B cell (primary cell): ENCODE measurements at places on chromosomes 5 and 9.
A peak's percentile ranks its signal among the peaks of the same experiment; 100 is the strongest.

DNA sequence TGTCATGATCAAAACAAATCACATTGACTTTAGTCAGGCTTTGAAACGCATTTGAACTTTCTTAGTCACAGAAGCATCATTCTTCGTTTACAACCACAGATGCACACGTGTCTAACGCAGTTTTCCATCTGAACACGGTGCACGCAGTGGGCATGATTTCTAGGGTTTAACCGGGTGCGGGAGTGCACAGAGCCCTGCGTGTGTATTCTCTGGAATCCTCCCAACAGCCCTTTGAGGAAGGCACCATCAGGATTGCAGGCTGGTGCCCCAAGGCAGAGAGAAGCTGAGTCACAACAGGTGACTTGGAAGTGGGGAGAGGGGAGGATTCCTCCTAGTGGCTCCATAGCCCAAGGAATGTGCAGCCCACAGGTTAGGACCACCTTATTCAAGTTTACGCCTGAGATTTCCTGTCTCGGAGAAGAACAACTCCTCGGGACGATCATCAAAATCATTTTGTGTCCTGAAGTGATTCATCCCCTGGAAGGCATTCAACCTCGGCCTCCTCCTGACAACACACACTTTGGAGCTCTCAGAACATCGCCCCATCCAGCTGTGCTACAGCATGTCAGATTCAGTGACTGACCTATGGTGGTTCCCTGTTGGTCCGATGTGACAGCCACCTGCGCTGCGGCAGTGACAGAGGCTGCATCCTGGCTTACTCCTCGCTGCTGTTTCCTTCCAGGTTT, 13.1 kb downstream of the ROPN1L start:
- no peak overlapping the region for H3K4me3 ChIP-seq
- no peaks in the 10 kb centered on the region for H3K36me3 ChIP-seq
- H3K4me1 ChIP-seq: no peaks in the 10 kb centered on the region
- H3K27ac ChIP-seq: no peak overlapping the region
- no peak for DNase-seq

DNA sequence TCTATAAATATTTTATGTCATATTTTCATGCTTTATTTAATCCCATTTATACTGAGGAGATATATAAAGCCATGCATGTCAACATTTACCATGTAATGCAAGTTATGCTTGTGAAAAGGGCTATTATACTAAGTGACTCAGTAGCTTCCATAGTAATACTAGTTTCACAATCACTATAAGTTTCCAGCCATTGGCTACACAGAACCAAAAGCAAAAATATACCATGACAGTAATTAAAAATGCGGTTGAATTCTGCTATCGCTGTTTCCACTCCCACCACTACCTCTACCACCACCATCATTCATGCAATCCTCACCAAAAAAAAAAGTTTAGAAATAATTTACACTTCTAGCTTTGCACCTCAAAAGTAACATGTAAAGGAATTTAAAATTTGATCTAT, 60.2 kb downstream of the MLLT3 start:
- H3K4me3 ChIP-seq: no peak overlapping the region
- no peak for DNase-seq
- no peaks in the 10 kb centered on the region for H3K4me1 ChIP-seq
- no peaks in the 10 kb centered on the region for H3K36me3 ChIP-seq

- H3K27ac ChIP-seq: no peak overlapping the region
- DNase-seq: no peak
- no peaks in the 10 kb centered on the region for H3K27me3 ChIP-seq
- no peaks in the 10 kb centered on the region for H3K36me3 ChIP-seq
Measured at GRCh38 chr9:14423815-14424261, 109.9 kb upstream of the NFIB start.

GRCh38 chr5:171588790-171589189, 169.3 kb downstream of the FGF18 start:
- DNase-seq: no peak
- no peaks in the 10 kb centered on the region for H3K4me1 ChIP-seq
- no peaks in the 10 kb centered on the region for H3K27me3 ChIP-seq
- no peaks in the 10 kb centered on the region for H3K36me3 ChIP-seq

DNA sequence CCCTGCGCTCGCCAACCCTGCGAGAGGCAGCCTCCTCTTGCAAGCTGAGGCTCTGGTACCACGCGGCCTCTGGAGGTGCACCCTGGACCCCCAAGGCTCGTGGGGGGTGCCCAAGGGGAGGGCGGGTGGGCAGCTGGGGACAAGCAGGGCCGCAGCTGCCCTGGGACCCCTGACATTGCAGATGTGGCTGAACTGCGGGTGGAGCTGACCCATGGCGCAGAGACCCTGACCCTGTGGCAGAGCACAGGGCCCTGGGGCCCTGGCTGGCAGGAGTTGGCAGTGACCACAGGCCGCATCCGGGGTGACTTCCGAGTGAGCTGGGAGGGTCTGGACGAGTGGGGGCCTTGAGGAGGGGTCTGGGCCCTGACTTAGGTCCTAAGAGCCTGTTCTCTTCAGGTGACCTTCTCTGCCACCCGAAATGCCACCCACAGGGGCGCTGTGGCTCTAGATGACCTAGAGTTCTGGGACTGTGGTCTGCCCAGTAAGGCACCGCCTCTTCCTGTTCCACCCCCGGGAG, 1.5 kb downstream of the MAMDC4 start:
- peak; percentile 28 for DNase-seq
- H3K27me3 ChIP-seq: no peaks in the 10 kb centered on the region
- H3K4me3 ChIP-seq: no peak overlapping the region
- H3K4me1 ChIP-seq: peaks cover 6% of the 10 kb centered on the region

DNA sequence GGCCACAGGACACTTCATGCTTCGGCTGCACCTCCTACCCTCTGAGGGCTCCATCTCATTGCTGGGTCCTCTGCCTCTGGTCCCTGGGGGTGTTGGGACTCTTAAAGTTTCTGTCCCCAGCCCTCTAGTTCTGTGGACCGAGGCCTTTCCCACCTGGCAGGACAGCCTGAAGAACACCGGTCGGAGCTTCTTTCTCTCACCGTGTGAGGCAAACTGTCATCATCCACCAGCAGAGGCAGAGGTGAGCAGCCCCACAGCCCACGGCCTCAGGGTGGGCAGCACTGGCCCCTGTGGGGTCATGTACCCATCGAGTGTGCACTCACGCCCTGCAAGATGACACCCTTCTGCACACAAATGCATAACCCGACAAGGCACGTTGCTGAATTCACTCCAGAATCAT, 49.9 kb downstream of the IRX2 start:
- H3K27me3 ChIP-seq: no peaks in the 10 kb centered on the region
- H3K4me3 ChIP-seq: no peak overlapping the region
- H3K27ac ChIP-seq: no peak overlapping the region
- no peak for DNase-seq
- no peaks in the 10 kb centered on the region for H3K36me3 ChIP-seq

DNA sequence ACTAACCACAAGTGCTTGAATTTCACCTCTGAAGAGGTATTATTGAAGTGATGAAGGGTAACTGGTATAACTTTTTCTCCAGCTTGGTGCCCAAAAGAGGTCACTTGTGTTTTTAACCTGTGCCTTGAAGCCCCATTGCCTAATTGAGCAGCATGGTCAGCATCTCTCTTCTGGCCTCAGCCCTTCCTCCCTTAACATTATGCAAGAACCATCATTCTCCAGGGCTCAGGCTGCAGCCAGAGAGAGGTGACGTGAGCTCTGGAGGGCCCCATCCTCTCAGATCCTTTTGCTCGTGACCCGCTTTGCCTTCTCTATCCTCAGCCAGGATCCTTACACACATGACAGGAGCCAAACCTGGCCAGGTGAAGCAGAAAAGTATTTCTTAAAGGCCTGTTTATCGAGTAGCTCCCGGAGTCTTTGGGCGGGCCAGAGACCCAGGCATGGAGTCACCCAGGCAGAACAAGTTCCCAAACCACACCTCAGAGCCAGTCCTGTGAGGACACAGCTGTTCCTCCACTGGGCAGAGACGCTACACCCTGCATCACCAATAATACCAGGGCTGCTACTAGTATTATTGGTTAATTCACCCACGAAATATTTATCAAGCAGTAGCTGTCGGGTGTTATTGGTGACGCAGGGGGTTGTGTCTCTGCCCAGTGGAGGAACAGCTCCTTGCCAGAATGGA, 29.6 kb upstream of the BOD1 start:
- no peak overlapping the region for H3K27ac ChIP-seq
- H3K36me3 ChIP-seq: no peaks in the 10 kb centered on the region
- no peaks in the 10 kb centered on the region for H3K27me3 ChIP-seq
- H3K4me3 ChIP-seq: no peak overlapping the region

DNA sequence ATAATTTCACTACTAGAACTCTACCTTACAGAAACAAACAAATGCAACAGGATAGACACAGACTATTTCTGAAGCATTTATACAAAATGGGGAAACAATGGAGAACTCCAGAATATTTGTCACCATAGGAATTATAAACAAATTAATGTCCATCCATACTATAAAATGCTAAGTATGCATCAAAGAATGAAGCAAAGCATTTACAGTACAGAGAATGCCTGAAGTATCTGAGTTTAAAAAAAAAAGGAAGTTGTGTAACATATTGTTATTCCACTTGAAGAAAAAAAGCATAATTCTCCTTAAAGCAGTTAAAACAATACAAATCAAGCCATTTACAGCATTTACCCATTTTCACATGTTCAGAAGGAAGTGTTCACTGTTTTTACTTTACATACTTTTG, 53.0 kb downstream of the DROSHA start:
- H3K27me3 ChIP-seq: no peaks in the 10 kb centered on the region
- H3K4me3 ChIP-seq: no peak overlapping the region
- peaks cover 11% of the 10 kb centered on the region for H3K36me3 ChIP-seq
- DNase-seq: no peak

DNA sequence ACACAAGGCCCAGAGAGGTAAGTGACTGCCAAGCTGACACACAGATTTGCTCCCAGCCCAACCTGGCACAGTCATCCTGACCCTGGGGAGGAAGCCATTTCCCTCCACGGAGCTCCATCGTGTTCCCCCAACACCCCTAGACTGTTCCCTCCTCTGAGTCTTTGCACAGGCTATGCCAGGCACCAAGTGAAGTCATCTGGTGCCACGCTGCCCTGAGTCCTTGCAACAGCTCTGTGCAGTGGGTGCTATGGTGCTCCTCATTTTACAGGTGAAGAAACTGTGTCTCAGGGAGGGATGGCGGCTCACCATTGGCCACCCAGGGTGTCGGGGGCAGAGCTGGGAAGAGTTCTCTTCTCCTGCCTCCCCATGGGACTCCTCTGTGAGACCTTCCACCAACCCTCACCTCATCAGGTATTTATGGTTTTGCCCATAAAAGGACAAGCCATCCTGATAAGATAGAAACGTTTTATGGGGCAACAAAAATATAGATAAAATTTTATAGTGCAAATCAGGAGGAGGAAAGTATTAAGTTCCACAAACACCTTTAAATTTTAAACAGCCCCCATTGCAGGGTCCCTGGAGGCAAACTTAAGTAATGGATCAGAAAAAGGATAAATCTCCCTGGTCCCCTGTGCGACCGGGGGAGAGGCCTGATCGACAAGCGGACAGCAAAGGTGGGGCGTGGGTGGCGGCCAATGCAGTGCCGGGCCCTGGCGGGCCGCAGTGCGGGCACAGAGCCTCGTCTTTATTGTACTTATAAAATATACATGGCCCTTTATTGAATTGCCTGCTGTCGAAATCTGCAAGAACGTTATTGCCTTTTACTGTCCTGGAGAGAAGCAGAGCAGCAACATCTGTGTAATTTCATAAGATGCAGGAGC, 50.2 kb upstream of the ZBTB43 start:
- H3K4me3 ChIP-seq: no peak overlapping the region
- no peaks in the 10 kb centered on the region for H3K27me3 ChIP-seq
- H3K36me3 ChIP-seq: no peaks in the 10 kb centered on the region
- no peak overlapping the region for H3K27ac ChIP-seq
- no peak for DNase-seq

GRCh38 chr9:105187781-105188180, 56.7 kb upstream of the SLC44A1 start:
- H3K27ac ChIP-seq: no peak overlapping the region
- no peak for DNase-seq
- H3K36me3 ChIP-seq: no peaks in the 10 kb centered on the region
- H3K4me1 ChIP-seq: no peaks in the 10 kb centered on the region

- H3K27me3 ChIP-seq: no peaks in the 10 kb centered on the region
- no peak for DNase-seq
- H3K4me3 ChIP-seq: no peak overlapping the region
- no peak overlapping the region for H3K27ac ChIP-seq
Measured at GRCh38 chr5:54680998-54681397, 163.4 kb downstream of the SNX18 start.

GRCh38 chr5:163624431-163624830, 119.0 kb downstream of the MAT2B start:
- H3K27me3 ChIP-seq: no peaks in the 10 kb centered on the region
- no peak overlapping the region for H3K4me3 ChIP-seq
- no peak overlapping the region for H3K27ac ChIP-seq
- H3K36me3 ChIP-seq: no peaks in the 10 kb centered on the region

- H3K4me3 ChIP-seq: no peak overlapping the region
- no peak overlapping the region for H3K27ac ChIP-seq
- H3K36me3 ChIP-seq: no peaks in the 10 kb centered on the region
- no peak for DNase-seq
Measured at GRCh38 chr5:76290321-76290757, 112.7 kb upstream of the IQGAP2 start.
